ENCODE measurements at places on chromosomes 7 and 10.

GRCh38 chr7:23709081-23709750, 803 bp upstream of the STK31 start:
- no peak for DNase-seq

- DNase-seq, result no peak
These were observed 22.3 kb downstream of the MCM10 start for GRCh38 chr10:13183625-13184024.

DNA sequence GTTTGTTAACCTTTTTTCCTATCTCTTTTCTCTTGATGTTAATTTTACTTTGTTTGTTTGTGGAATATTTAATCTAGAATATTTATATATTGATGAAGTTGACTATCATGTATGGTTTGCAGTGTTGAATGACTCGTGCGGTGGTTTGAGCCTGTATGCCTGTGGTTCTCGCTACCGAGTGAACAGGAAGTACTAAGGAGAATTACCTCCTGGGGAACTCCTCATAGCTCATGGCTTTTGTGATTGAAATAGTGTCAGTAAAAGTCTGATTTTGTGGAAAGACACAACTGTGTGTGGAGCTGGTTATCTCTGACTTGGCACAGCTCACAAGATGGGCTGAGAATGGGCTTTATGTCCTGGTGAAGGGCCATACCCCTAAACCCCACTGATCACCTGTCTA, 498.6 kb downstream of the GLRX3 start:
- no peak for DNase-seq

DNA sequence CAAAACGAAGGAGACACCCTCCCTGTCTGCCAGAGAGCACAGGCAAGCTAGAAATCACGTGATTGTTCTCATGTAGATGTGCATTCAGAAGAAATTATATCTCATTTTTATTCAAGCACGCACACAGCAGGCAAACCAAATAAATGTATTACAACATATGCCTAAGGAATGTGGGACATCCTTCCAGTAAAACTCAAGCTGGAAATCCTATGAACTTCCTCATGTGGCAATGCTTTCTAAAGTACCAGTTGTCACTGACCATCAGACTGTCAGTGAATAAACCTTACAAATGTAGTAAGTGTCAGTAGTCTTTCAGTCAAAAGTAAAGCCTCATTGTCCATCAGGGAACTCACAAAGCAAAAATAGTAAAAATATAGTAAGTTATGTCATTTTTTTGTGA, 350.1 kb upstream of the POM121L12 start:
- DNase-seq, result no peak

DNA sequence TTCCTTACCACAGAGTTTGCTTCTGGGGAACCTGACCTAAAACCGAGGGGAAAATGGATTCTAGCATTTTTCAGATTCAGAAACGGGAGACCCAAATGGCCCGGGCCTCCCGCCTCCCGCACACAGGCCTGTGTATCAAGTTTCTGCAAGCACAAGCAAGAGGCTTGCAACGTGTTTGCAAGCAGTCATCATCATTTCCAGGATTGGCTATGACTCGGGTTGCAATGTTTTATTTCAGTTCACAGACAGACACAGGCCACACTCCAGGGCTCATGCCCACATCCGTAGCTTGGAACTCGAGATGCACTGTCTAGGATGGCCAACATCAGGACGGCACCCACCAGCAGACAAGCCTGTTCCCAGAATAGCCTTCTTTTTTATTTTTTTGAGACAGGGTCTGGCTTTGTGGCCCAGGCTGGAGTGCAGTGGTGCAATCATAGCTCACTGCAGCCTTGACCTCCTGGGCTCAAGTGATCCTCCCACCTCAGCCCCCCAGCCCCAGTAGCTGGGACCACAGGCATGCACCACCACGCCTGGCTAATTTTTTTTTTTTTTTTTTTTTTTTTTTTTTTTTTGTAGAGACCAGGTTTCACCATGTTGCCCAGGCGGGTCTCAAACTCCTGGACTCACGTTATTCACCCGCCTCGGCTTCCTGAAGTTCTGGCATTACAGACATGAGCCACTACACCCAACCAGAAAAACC, 68.1 kb upstream of the FOXK1 start:
- DNase-seq, result no peak

GRCh38 chr7:117124591-117125220, 171.4 kb downstream of the ST7 start:
- no peak for DNase-seq

DNA sequence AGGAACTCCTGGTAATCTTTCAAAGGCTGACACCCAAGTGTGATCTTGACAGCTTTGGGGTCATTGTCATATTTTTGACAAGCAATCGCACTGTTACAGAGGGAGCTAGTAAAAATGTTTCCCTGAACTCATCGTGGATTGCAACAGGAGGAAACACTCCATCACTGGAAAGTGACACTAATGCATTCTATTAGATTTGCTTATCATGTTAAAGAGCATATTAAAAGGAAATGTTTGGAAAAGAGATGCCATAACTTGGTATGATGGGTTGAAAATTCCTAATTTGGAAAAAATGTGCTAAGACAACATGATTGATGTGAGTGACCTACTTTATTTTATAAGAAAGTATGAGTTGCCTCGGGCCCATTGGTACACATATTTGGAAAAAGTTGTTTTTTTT, 22.7 kb upstream of the EMX2 start:
- no peak for DNase-seq

DNA sequence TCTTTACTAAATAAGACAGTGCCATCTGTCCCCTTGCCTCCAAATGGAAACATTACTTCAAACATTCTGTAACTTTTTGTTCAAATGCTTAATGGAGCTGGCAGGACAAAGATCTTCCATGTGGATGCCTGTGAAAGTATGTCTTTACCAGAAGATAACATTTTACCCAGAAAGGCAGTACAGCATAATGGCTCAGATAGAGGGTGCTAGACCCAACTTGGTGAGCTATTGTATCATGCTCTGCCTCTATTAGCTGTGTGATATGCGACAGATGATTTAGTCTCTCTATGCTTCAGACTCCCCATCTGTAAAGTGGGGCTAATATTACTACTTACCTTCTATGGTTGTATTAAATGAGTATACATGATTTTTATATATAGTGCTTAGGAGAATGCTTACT, 8.8 kb upstream of the SMKR1 start:
- DNase-seq, result no peak

DNA sequence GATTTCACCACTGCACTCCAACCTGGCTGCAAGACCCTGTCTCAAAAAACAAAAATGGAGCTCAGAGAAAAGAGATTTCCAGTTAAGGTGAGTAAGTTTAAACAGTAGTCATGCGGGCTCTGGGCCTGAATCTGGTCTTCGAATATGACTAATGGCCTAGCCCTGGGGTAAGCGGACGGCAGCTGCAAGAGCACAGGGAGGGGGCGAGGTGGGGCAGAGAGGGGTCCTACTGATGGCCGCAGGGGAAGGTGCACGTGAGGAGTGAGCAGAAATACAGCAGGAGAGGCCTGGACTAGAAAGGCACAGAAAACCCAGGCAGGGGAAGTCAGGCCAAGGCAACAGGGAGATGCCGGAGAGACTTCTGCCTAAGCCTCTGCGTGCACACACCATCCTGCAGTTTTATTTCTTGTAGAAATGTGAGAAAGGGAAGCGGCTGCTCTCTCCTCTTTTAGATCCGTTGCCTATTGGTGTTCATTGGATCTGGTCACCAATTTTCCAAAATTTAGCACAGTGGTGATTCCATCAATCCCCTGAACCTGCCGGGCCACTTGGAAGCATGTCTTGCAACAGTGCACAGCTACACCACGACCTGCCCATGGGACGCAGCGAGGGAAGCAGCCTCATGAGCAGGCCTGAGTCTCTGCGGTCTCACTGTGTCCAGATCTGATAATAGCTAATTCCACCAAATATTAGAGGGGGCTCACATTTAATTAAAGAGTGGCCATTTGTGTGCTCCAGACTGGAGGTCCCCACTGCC, 139.0 kb downstream of the PAXIP1 start:
- DNase-seq, result no peak

- DNase-seq, result no peak
These were observed 121.6 kb downstream of the SH2D4B start for GRCh38 chr10:80659289-80659688.

- no peak for DNase-seq
These were observed 3.8 kb upstream of the TCERG1L start for GRCh38 chr10:131315344-131315743.

- no peak for DNase-seq
These were observed 3.5 kb downstream of the ANTXRL start for GRCh38 chr10:46290101-46290886.

- DNase-seq, result no peak
These were observed 57.7 kb downstream of the MAD1L1 start for GRCh38 chr7:2175091-2175490.

GRCh38 chr7:74525881-74526280, 72.2 kb downstream of the GTF2IRD1 start:
- no peak for DNase-seq

- no peak for DNase-seq
These were observed 28.8 kb upstream of the BNIP3 start for GRCh38 chr10:132010483-132010882.

GRCh38 chr7:85030893-85031292, 156.0 kb downstream of the SEMA3D start:
- DNase-seq, result no peak

DNA sequence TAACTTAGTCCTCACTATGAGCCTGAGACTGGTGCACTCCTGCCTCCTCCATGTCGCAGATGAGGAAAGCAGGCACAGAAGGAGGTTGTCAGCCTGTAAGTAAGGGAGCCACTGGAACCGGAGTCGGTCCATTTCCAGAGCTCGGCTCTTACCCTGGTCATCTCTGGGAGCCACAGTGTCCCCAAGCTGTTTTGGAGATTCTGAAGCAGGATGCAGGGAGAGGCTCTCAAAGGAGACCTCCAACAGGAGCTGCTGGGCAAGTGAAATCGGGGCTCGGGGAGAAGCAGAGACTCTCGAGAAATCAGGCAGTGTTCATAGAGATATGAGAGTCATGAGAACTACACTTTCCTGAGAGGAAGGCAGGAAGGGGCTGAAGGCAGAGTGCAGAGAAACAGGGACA, 39.0 kb downstream of the VSTM4 start:
- no peak for DNase-seq

DNA sequence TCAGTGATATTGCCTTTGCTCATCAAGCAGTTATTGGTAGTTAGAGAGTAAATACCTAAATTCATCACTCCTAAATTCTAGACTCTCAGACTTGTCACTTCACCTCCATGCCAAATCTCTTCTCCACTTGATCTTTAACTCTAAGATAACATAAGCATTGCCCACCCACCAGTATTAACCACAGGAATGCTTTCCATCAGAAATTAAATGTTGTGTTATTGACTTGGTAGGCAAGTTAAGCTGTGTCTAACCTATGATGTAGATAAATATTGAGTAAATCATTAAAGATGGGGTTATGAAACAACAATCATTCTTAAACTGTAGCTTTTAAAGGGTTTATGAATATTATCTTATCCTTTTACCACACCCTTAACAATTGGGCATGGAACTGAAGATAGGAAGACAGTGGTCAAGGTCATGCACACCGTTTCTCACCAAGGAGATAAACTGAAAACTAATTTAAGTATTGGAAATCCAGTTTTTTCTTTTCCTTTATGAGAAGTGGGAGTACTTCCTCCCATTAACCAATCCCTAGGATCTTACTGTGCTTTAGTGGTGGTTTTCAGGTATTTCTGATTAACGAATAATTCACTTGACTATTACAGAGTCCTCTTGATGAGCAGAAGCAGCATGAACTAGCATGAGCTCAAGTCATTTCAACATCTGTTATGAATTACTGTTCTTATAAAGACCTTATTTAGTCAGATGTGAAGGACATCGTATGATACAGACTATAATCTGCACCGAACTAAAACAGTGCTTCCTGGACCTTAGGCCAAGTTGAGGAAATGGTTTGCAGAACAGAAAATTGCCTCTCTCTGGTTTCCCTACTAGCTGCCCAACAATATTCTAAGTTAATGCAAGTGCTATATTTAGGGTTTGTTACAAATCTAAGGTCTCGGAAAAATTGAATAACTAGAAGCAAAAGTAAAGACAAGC, 142.0 kb downstream of the LCOR start:
- DNase-seq, result no peak

DNA sequence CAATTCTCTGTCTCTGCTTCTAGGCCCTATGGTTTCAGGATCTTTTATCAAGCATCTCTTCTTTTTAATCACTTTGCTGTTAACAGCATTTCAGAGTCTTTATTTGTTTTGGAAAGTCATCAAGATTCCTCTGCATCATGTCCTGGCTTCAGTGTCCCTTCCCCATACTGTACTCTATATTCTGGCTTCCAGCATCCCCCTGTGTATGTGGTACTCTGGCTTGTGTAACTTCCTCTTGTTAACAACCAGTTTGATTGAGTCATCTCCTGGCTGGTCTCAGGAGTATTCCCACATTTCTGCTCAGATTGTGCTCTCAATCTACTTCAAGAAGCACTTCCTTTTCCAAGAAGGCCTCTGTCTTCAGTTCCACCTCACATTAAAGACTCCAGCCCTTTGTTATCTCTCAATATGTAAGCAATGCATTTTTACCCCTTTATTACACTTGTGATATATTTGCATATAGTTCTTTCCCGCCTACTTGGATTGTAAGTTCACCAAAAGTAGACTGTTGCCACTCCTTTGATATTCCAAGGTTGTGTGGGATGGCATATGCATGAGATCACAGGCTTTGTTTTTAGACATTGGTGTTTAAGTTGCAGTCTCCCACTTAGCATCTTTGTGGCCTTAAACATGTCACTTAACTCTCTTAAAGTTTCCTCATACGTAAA, 15.1 kb upstream of the ATE1 start:
- no peak for DNase-seq

GRCh38 chr7:151597541-151598444, 78.1 kb upstream of the RHEB start:
- no peak for DNase-seq

- no peak for DNase-seq
These were observed 9.6 kb downstream of the DGKB start for GRCh38 chr7:14892961-14893360.

- no peak for DNase-seq
These were observed 28.4 kb downstream of the SYPL1 start for GRCh38 chr7:106083717-106084116.

DNA sequence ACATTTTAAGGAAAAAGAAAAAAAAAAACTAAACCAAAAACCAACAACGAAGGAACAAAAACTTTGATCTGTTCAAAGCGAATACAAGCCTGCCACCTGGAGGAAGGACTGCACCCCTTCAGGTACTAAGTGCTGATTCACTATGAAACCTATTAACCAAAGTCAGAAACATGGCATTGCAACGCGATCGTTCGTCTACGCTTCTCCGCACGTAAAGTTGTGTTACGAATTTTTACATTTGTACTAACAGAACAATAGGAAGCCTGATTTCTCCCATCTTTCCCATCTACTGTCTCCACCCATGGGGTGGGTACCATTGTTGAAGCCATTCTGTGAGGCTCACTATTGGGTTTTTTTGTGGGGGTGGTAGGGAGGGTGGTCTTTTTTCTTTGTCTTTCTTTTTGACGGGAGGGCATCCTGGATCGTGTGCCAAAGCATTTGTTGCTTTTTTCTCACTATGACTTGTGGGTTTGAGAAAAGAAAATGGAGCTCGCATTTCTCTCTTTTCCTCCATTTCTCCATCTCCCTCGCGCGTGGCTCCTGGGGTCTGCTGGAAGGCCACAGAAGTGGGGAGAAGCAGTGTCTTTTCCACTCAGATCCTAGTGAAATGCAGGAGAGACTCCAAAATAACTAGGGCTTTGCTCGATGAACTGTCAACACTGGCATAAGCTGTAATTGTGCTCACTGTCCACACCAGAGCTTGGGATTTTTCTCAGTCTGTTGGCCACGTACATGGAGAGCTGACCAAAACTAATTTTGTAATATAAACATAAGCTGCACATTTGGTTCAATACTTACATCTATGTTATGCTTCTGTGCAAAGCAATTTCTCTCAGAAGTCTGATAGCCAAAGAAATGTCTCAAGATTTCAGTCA, 100.9 kb upstream of the YAE1 start:
- DNase-seq, result no peak

- DNase-seq, result no peak
These were observed 1307.6 kb downstream of the XPNPEP1 start for GRCh38 chr10:108615576-108616320.

All from cortex of kidney (tissue), 1 donor.